ENCODE measurements at places on chromosomes 7 and 10.

DNA sequence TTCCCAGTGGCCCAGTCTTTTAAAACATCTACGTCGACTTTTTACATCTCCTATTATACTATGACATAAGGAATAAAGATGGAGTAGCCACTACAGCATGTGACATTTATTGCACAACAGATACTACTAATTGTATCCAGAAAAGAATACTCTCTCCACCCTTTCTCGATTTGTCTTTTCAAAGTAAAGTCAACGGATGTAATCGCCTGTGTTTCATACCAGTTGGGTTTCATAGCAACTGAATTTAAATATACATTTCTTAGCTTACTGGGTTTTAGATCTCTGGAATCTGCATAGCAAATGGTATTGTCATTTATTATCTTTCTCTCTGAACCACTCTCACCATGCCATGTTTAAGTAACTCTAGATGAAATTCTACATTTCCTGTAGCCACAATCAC is 86.4 kb upstream of the TRIL start:
- no peak for DNase-seq

DNA sequence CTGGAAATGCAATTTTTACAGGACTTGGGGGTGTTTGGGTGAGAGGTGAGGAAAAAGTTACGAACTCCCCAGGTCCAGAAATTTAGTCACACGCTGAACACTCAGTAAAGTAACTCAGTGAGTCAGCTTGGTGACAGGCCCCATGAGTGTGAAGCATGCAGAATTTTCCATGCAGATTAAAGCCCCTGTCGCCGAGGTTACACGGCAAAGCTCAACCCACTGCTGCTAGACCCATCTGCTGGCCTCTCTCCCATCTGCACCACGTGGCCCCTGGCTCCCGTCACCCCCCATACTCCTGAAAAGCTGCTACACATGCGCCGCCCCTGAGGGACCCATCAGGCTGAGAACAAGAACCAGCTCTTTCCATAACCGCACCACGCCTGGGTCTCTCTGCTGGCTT is 7.0 kb upstream of the MMP21 start:
- no peak for DNase-seq

GRCh38 chr7:154871928-154872750 is 130.8 kb downstream of the PAXIP1 start:
- no peak for DNase-seq

GRCh38 chr7:31648288-31648687 is 38.7 kb upstream of the PPP1R17 start:
- no peak for DNase-seq

DNA sequence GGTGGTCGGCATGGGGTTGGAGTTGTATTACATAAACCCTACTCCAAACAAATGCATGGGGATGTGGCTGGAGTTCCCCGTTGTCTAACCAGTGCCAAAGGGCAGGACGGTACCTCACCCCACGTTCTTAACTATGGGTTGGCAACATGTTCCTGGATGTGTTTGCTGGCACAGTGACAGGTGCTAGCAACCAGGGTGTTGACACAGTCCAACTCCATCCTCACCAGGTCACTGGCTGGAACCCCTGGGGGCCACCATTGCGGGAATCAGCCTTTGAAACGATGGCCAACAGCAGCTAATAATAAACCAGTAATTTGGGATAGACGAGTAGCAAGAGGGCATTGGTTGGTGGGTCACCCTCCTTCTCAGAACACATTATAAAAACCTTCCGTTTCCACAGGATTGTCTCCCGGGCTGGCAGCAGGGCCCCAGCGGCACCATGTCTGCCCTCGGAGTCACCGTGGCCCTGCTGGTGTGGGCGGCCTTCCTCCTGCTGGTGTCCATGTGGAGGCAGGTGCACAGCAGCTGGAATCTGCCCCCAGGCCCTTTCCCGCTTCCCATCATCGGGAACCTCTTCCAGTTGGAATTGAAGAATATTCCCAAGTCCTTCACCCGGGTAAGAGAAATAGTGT is at the start of gene CYP2E1:
Gene CYP2E1, plus strand, starts transcription at position 407 of the 632 bp plus-strand sequence. Its CDS starts 33 bp downstream, at position 440.
- DNase-seq, result no peak
